Stimulated activated naive CD4-positive, alpha-beta T cell treated with Interleukin-2 at 50 U/mL for 16 hours (primary cell): ENCODE measurements at places on chromosomes 16 and 17.
A peak's percentile ranks its signal among the peaks of the same experiment; 100 is the strongest.

GRCh38 chr17:42543190-42544079, 7.4 kb downstream of the NAGLU start:
- no peak for DNase-seq

- no peak for DNase-seq
Measured at GRCh38 chr16:51592001-51592501, 441.0 kb upstream of the SALL1 start.

DNA sequence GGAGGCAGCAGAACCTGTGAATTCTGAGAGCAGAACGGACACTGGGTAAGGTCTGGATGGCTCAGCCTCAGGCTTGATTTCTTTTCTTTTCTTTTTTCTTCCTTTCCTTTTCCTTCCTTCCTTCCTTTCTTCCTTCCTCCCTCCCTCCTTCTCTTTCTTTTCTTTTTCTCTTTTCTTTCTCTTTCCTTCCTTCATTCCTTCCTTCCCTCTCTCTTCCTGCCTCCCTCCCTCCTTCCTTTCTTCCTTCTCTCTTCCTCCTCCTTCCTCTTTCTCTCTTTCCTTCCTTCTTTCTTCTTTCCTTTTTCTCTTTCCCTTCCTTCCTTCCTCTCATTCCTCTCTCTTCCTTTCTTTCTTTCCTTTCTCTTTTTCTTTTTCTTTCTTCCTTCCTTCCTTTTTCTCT, 38.0 kb downstream of the OR3A1 start:
- no peak for DNase-seq

DNA sequence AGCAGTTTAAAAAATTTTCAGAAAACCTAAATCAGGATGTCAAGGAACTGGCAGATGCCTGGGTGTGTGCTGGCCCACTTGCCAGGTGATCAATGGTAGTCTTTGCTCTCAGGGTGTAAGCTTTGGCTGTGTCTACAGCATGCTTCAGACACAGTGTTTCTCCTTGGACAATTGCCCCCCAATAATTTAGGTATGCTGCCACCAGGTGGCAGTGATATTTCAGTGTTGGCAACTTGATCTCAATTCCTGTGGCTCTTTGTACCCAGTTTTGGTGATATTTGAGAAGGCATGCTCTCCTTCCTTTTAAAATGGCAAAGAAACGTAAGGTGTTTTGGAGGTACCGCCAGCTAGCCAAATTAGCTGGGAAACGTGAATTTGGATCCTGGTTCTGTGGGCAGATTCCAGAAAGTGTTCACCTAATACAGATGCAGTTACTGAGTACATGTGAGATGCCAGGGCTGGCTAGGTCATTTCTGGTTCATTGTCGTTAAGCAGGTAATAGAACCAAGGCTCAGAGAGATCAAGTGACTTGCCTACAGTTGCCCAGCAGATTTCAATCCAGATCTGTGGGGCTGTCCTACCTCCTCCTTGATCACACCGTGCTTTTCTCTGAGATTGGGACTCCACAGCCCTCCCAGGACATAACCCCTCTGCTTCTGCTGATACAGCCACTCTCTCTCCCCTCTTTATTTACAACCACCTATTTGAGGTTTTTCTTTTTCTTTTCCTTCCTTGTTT, 155.6 kb upstream of the PLCG2 start:
- DNase-seq, result peak; percentile 6

- DNase-seq, result no peak
Measured at GRCh38 chr17:3502466-3502865, 26.7 kb downstream of the ASPA start.

- no peak for DNase-seq
Measured at GRCh38 chr16:1182950-1183907, 30.3 kb downstream of the CACNA1H start.

GRCh38 chr17:82940226-82941020, 100.6 kb upstream of the ZNF750 start:
- DNase-seq, result no peak

DNA sequence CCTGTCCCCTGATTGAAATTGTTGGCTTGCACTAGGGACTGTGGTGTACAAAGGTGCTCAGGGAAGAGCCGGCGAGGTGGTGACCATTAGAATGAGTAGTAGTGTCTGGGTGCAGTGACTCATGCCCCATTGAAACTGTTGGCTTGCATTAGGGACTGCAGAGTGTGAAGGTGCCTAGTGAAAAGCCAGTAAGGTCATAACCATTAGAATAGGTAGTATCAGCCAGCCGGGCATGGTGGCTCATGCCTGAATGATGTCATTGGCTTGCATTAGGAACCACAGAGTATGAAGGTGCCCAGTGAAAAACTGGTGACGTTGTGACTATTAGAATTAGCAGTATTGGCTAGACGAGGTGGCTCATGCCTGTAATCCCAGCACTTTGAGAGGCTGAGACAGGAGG, 78.9 kb downstream of the ABCC6 start:
- no peak for DNase-seq

- DNase-seq, result no peak
Measured at GRCh38 chr17:82980632-82981031, 98.8 kb upstream of the METRNL start.

- DNase-seq, result no peak
Measured at GRCh38 chr17:55289106-55289446, 24.3 kb downstream of the HLF start.

DNA sequence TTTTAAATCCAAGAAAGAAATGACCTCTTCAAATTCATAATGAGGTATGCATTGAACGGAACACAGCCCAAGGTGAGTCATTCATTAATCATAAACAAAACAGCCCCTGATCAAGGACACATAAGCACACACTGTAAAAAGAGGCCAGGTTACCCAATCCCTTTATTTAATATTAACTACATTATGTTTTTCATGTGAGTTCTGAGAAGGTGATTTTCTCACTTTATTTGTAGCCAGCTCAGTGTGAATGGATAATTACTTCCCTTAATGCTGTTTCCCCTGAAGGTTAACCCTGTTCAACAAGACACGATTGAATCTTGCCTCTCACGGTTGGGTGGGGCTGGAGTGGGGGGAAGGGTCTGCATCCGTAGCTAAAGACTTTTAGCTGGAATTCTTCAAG, 257.3 kb upstream of the SALL1 start:
- no peak for DNase-seq

DNA sequence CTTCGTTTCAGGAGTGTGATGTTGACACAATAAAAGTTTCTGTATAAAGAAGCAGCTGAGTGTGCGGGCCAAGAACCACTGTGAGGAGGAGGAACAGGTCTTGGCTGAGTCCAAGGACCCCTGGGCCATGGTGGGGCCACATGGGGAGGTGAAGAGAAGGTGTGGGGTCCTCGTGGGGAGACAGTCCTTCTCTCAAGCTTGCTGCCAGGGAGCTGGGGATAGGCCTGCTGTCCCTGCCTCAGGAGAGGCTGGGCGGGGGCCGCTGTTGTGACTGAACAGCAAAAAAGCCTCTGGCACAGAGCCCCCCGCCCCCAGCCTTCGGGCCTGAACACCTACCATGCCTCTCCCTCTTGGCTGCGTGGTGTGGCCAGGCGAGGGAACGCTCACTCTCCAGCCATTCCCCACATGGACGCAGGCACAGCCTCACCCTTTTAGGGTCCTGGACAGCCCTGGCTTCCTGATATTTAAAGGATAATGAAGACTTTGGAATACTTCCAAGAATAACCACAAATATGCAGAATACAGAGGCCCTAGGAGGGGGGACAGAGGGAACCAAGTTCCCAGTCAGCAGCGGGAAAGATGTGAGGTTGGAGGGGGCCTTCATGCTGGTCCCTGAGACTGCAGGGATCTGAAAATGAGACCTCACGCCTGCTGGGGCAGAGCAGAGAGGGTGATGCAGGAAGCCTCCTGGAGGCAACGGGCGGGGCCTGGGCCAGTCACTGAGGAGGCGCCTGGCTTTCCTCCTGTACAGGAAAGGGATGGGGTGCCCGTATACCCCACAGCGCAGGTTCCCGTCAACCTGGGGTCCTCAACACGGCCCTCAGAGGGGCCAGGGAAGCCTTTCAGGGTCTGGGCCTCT, 100.0 kb upstream of the CREBBP start:
- no peak for DNase-seq

DNA sequence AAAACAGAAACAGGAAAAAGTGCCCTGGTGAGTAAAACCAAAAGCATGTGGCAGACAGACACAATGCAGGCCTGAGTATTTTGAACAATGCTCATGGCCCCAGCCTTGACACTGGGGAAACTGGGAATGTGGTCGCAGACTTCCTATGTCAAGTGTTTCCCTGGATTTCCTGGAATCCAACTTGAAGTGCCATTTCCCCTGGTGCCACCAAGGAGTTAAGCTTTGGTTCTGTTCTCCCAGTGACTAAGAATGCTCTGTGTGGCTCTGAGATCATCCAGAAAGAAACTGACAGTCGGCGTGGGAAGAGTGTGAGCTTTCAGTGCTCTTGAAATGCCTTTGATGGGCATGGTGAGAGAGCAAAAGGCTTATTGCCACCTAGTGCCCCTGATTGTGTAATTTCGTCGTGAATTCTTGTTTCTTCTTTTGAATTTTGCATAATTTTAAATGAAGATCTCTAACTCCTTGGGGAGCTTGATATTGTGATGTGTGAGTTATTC, 96.0 kb downstream of the YPEL2 start:
- peak; percentile 56 for DNase-seq

GRCh38 chr17:12395733-12396354, 269.8 kb upstream of the MYOCD start:
- no peak for DNase-seq

DNA sequence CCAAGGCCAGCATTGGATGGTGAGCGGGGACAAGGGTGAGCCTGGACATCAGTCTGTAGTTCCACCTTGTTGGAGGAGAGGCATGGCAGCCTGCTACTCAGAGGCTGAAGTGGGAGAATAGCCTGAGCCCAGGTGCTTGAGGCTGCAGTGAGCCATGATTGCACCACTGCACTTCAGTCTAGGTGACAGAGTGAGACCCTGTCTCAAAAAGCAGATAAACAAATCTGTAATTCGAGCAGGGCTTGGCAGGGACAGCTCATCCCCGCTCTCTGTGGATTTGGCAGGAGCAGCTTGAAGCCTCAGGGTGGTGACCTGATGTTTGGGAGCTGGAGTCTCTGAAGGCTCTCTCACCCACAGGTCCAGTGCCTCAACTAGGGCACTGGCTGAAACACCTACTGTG, 38.6 kb upstream of the ZCCHC14 start:
- DNase-seq, result no peak

GRCh38 chr16:17416461-17417311, 54.1 kb downstream of the XYLT1 start:
- peak; percentile 46 for DNase-seq

GRCh38 chr17:11981862-11982261, 15.4 kb downstream of the ZNF18 start:
- no peak for DNase-seq

DNA sequence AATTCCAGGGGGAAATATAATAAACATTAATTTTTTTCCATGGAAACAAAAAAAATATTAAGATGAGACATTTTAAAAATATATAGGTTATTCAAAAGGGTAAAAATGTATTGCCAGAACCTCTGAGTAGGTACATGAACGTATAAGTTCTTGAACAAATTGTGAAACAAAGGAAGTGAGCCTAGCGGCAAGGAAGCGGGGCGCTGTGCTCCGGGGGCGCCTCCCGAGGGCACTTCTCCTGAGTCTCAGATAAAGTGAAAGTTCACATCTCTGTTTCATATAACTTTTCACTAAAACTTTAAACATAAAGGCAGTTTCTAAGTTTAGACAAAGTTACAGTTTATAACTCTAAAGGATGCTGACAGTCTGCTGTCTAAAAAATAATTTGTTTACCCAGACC, 52.3 kb downstream of the TNRC6C start:
- no peak for DNase-seq

- no peak for DNase-seq
Measured at GRCh38 chr17:65985571-65985970, 206.4 kb downstream of the CEP112 start.

DNA sequence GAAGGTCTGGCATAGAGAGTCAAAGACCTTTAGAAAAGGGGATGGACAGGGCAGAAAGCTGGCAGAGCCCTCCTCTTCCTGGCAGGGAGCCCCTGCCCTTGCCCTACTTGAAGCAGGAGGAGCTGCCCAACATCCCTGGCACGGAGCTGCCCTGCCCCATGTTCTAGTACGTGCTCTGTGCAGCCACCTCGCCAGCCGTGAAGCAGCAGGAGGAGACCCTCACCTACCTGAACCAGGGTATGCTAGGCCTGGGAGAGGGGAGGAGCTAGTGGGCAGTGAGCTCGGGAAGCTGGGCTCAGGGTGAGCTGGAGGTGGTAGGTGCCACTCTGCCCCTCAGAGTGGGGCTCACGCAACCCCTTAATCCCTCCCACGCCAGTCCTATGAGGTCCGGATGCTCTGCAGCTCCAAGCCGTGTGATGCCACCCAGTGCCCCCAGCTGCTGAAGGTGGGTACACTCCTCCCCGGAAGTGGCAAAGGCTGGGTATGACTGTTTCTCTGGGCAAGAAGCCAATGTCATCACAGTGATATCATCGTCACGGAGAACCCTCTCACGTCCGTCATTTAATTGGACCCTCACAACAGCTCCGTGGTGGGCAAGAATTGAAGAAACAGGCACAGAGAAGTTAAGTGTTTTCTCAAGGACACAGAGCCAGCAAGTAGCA, 12.7 kb upstream of the STAC2 start:
- peak; percentile 75 for DNase-seq

DNA sequence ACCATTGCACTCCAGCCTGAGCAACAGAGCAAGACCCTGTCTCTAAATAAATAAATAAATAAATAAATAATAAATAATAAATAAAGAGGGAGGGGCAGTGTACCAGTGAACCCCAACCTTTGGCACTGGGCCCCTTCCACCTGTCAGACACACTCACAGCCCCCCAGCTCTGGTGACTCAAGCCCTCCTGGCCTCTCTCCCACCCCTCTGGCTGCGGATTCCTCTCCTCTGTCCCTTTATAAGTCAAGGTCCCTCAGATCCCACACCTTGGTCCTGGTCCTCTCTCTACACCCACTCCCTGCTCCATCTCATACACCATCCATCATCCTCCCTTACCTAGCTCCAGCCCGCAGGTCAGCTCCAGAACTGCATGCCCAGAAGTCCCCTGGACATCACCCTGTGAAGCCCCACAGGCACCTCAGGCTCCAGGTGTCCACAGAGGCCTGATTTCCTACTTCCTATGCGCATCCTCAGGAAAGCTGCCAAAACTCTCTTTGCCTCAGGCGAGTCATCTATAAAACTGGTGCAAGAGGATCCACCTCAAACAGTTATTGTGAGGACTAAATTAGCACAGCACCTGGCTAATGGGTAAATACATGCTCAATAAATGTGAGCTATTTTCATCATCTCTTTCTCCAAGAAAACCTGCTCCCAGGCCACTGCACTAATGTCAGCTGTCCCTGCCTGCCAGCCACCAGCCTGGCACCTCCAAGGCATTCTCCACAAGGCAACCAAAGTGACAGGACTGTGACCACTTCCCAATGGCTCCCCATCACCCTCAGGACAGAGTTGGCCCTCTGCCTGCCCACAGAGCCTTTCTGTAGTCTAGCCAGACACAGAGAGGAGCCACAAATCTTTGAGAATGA, 46.8 kb downstream of the BEAN1 start:
- no peak for DNase-seq

DNA sequence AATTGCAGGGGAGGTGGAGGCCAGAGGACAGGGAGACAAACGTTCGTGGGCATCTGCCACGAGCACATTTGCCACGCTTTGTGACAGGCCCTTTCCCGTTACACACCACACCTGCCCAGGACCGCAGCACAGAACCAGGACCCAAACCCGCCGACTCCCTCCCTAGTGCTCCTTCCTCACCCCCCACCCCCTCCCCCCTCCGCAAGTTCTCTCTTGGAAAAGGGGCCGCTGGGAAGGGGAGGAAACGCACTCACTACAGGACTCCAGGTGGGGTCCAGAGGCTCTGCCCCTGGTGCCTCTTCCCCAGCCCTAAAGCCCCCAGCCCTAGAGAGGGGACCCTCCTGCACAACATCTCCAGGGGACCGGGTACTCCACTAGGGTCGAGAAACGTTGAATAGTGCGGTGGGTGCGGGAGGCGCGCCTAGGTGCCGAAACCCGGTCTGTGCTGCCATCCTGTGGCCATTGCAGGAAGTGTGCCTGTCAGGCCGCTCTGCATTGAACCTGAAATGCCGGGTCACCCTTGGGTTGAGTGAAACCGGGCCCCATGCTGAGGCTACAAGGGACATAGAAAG, 21.9 kb upstream of the EIF1 start:
- peak; percentile 81 for DNase-seq
